ENCODE measurements at places on chromosomes 3 and 15. TPM values are rescaled to one million over a fixed set of nuclear protein-coding genes. Genes with fewer than 3 reads are reported as not detected.
A peak's percentile ranks its signal among the peaks of the same experiment; 100 is the strongest.

GRCh38 chr3:104367000-104367399 is 999.7 kb upstream of the ALCAM start:
- no peak for DNase-seq
- H3K27ac ChIP-seq = no peak overlapping the region
- no peaks in the 10 kb centered on the region for H3K4me1 ChIP-seq

GRCh38 chr15:96365781-96366525 is 35.5 kb downstream of the NR2F2 start:
- H3K4me1 ChIP-seq = peaks cover 6% of the 10 kb centered on the region

The SLC25A36 gene
- total RNA-seq = 172 TPM

- H3K36me3 ChIP-seq = no peaks in the 10 kb centered on the region
- H3K27me3 ChIP-seq = no peaks in the 10 kb centered on the region
- H3K4me3 ChIP-seq = no peak overlapping the region
- H3K4me1 ChIP-seq = no peaks in the 10 kb centered on the region
- no peak for DNase-seq
Observed at GRCh38 chr3:126098391-126098858, 14.5 kb upstream of the SLC41A3 start.

The ADCY5 gene
- 10.5 TPM for total RNA-seq

GRCh38 chr3:146091397-146091796 is 69.6 kb downstream of the PLOD2 start:
- H3K27me3 ChIP-seq = no peaks in the 10 kb centered on the region
- no peaks in the 10 kb centered on the region for H3K36me3 ChIP-seq
- H3K27ac ChIP-seq = no peak overlapping the region
- H3K4me3 ChIP-seq = no peak overlapping the region

DNA sequence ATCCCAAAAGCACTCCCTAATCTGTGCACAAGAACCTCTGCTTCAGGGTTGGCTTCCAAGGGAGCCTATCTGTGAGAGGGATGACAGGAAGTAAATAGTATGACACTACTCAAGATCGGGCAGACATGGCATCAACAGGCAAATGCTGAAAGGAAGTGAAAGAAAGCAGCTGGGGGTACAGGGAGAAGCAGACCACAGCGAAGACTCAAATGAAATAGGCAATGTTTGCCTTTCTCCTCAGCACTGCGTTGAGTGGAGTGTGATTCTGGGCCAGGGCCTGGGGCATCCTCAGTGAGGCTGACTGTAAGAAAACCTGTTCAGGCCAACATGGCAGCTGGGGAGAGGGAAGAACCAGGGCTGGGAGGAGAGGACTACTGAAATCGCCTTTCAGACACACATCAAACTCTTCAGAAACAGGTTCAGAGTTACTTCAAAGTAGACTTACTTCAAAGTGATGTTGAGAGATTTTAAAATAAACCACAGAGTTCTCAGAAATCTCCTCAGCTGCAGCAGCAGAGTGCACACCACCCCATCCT is 96.6 kb downstream of the SLC9A9 start:
- H3K4me3 ChIP-seq = no peak overlapping the region
- H3K27me3 ChIP-seq = no peaks in the 10 kb centered on the region
- no peaks in the 10 kb centered on the region for H3K36me3 ChIP-seq
- peak overlapping the region; percentile 54 for H3K27ac ChIP-seq
- no peak for DNase-seq

Measured in upper lobe of left lung (tissue), 6 donors.